ENCODE measurements at places on chromosomes 3 and 15.
A peak's percentile ranks its signal among the peaks of the same experiment; 100 is the strongest.

GRCh38 chr15:31474059-31474868 lies 147.6 kb downstream of the KLF13 start:
- no peak for DNase-seq

DNA sequence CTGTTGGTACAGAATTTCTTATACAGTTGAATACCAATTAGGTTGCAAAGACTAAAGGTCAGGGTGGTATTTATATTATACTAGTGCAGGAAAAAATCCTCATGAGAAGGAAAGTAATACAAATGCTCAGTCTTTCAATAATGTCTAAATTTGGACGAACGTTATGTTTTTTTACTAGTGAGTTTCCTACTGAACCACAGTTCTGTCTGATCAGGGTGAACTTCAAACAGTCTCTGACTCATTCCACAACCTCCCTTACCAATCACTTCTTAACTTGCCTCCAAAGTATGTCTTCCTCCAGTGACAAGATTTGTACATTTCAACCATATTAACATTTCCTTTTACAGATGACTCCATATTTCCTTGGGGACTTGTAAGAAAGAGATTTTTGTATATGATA lies 3.4 kb downstream of the TMEM212 start:
- DNase-seq = no peak

DNA sequence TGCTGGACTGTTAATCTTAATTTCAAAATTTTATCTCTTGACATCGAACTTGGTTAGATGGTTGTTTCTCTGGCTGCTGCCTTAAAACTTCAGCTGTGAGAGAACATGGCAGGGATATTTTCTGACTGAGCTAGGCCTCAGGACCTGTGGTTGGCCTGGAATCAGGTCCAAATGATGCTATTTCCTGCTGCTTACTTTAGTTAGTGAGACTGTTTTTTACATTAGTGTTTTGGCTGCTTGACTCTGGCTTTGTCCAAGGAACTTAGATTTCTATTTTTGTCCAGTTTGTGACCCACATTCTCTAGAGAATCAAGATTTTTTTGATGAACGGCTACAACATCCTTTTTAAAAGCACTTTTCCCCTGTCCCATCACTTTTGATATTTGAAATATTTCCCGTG lies 497.9 kb upstream of the SGO1 start:
- DNase-seq = no peak

GRCh38 chr15:93027413-93027812 lies 61.6 kb downstream of the RGMA start:
- DNase-seq = no peak

- peak; percentile 56 for DNase-seq
Measured at GRCh38 chr3:112653209-112653871, 12.4 kb upstream of the CCDC80 start.

DNA sequence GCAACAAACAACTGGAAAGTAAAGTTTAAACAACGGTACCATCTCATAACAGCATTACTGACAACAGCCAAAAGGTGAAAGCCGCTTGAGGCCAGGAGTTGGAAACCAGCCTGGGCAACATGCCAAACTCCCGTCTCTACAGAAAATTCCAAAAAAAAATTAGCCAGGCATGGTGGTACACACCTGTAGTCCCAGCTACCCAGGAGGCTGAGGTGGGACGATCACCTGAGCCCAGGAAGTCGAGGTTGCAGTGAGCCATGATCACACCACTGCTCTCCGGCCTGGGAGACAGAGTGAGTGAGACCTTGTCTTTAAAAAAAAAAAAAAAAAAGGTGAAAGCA lies 4.4 kb downstream of the TNK2 start:
- DNase-seq = no peak

- no peak for DNase-seq
Measured at GRCh38 chr3:138125548-138126221, 6.5 kb downstream of the A4GNT start.

DNA sequence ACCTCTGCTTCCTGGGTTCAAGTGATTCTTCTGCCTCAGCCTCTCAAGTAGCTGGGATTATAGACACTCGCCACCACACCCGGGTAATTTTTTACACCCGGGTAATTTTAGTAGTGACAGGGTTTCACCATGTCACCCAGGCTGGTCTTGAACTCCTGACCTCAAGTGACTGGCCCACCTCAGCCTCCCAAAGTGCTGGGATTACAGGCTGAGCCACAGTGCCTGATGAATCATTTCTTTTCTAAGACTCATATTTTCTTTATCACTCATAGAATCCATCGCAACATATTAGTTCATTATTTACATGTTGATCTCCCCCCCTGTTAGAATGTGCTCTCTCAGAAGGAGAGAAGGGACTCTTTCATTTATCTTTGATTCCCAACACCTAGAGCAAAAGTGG lies 109.5 kb upstream of the PTPRG start:
- DNase-seq = no peak

DNA sequence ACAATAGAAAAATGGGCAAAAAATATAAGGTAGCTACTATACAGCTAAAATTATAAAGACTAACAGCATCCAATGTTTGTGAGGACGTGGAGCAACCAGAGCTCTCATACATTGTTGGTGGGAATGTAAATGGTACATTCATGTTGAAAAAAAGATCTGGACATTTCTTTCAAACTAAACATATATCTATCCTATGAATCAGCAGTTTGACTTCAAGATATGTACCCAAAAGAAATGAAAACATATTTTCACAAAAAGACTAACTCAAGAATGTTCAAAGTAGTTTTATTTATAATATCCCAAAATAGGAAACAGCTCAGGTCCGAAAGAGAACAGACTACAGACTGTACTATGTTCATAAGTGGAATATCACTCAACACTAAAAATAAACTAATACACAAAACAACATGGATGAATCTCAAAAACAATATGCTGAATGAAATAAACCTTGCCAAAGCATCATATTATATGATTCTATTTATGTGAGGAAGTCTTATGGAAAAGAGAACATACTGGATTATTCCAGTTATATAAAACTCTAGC lies 8.8 kb upstream of the TTBK2 start:
- DNase-seq = no peak

DNA sequence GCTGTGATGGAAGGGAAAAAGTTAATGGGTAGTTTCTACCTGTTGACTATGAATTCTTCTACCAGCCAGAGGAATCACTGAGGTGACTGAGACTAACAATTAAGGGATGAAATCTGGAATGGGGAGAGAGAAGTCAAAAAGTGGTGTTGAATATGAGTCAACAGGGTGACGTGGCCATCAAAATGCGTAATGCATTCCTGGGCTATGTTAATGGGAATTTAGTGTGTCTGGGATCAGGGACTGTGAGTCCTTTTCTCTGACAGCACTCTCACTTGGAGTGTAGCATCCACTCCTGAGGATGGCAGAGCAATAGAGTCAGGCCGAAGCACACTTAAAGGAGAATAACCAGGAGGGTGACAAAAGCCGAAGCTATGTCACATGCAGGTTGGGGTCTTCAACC lies 60.4 kb downstream of the MESD start:
- DNase-seq = peak; percentile 45

GRCh38 chr15:70463453-70463834 lies 299.9 kb downstream of the UACA start:
- DNase-seq = no peak

GRCh38 chr15:42182961-42183360 lies 25.1 kb downstream of the VPS39 start:
- DNase-seq = no peak

- DNase-seq = no peak
Measured at GRCh38 chr15:91100814-91101607, 954 bp downstream of the SV2B start.

GRCh38 chr15:90142216-90143165 lies 40.2 kb upstream of the IDH2 start:
- no peak for DNase-seq

DNA sequence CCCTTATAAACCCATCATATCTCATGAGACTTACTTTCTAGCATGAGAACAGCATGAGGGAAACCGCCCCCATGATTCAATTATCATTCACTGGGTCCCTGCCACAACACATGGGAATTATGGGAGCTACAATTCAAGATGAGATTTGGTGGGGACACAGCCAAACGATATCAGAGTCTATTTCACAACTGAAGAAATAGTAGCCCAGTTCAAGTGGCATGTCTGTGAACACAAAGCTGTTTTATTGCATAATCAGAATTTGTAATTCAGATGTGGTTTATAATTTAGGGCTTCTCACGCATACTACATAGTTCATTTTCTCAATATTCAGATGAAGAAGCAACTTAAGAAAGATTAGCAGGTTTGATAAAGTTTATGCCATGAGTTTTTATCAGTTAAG lies 1188.0 kb upstream of the ALCAM start:
- DNase-seq = no peak

GRCh38 chr3:25631989-25632388 lies 32.7 kb downstream of the TOP2B start:
- DNase-seq = no peak

DNA sequence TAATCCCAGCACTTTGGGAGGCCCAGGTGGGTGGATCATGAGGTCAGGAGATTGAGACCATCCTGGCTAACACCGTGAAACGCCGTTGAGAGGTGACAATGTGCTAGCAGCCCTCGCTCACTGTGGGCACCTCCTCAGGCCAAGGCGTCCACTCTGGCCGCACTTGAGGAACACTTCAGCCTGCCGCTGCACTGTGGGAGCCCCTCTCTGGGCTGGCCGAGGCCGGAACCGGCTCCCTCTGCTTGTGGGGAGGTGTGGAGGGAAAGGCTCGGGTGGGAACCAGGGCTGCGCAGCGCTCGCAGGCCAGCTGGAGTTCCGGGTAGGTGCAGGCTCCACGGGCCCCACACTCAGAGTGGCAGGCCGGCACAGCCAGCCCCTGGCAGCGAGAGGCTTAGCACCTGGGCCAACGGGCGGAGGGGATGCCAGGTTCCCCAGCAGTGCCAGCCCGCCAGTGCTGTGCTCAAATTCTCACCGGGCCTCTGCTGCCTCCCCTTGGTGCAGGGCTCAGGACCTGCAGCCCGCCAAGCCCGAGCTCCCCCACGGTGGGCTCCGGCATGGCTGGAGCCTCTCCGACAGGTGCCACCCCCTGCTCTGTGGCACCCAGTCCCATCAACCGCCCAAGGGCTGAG lies 253.6 kb downstream of the CNTN4 start:
- no peak for DNase-seq

GRCh38 chr3:71466483-71466882 lies 117.0 kb downstream of the FOXP1 start:
- no peak for DNase-seq

DNA sequence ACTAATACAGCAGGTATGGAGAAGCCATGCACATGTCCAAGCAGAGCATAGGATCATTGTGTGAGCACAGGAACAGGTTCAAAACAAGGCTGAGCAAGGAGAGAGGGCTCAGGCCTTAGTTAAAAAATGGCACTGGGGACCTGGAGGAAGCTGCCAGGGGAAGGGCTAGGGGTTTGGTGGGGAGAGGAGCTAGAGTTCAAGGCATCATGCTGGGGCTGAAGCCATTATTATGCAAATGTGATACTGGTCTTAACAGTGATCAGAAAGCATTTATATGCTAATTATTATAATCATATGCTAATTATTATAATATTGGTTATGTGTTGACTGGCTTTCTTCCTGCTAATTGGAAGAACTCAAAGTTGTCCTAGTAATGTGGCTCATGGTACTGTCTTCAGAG lies 546.0 kb upstream of the CFAP20DC start:
- no peak for DNase-seq

DNA sequence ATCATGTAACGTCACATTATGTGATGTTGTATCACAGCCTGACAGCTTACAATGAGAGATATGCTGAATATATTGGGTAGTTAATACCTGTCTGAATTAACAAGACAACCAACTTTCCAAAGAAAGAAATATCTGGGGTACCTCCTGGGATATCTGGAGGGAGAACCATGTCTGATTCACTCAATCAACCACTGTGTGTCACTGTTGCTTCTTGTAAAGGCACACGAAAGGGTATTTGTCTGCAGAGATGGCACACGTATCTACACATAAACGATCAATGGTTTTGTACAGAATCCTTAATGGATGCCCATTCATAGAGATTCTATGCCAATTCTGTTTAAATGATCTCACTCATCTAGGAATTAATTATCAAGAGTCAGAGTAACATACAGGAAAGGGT lies 252.1 kb upstream of the TMCO5A start:
- no peak for DNase-seq

- no peak for DNase-seq
Measured at GRCh38 chr3:104279617-104280016, 1087.1 kb upstream of the ALCAM start.

DNA sequence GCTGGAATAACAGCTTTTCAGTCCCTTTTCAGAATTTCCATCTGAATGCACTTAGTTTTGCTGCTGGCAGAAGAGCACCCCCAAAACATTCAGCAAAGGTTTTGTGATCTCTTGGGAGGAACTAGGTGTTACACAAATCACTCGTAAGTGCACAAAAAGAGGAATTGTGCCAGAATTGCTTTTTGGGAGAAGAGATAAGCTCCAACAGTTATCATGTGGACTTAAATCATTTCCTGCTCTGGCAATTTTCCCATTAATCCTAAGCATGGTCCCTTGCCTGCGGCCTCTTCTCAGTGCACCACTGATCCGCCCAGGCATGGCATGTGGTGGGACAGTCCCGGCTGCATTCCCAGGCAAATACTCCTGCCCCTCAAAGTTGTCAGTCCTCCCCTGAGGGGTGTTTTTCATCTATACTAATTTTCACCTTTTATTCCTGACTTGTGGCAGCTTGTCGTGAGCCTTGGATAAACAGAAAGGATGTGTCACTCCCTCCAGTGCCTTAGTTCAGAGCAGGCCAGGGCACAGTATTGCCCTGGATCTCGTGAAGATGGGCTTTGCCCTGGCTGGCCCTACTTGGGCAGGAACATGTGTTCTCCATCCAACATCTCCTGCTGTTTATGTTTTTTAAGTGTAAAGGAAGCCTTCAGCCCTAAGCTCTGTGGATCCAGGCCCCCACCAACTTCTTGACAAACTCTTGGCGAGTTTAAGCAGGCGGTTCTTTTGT lies 44.6 kb upstream of the VILL start:
- DNase-seq = peak; percentile 31

- no peak for DNase-seq
Measured at GRCh38 chr3:71398157-71398836, 185.2 kb downstream of the FOXP1 start.

DNA sequence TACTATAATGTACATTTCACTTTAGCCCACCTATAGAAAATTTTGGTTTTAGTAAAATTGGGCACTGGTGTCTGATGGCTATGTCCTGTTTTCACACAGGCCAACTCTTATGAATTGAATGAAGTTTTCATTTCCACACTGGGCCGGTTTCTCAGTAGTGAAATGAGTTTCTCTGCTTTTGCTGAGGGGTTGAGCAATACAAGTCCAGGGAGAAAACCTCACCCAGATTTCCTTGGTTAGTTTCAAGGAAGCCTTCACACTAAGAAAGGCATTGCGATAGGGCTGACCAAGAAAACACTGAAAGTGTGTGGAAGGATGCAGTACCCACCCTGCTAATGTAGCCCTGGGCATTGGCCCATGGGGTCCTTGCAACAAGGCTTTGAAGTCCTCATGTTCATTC lies 331.5 kb upstream of the CFAP20DC start:
- DNase-seq = no peak

DNA sequence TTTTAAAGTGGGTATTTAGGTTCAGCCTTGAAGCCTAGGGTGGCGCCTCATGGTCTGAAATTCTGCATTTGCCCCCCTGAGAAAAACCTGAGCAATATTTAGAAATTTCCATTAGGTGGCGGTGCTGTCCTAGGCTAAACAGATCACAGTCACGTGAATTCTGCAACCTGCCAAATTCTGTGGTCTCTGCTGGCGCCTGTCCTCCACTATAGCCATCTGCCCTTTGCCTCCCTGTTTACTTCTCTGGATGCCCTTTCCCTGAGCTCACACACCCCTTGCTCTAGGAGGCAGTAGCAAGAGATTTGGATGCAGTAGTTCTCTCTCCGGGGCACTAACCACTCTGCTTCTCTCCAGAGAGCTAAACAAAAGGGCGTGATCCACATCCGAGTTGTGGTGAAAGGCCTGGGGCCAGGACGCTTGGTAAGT lies 9.1 kb downstream of the MRPS11 start:
- DNase-seq = no peak
